DMS79 (cell line): ENCODE measurements at places on chromosomes 1 and 21.

- DNase-seq = no peak
These were observed 14.4 kb downstream of the KIRREL1 start for GRCh38 chr1:158007667-158008386.

GRCh38 chr1:204711947-204712701 lies 26.6 kb upstream of the LRRN2 start:
- no peak for DNase-seq

GRCh38 chr1:169949139-169949538 lies 55.4 kb upstream of the SCYL3 start:
- DNase-seq = no peak

- DNase-seq = no peak
These were observed 11.1 kb downstream of the POFUT2 start for GRCh38 chr21:45276596-45276995.

DNA sequence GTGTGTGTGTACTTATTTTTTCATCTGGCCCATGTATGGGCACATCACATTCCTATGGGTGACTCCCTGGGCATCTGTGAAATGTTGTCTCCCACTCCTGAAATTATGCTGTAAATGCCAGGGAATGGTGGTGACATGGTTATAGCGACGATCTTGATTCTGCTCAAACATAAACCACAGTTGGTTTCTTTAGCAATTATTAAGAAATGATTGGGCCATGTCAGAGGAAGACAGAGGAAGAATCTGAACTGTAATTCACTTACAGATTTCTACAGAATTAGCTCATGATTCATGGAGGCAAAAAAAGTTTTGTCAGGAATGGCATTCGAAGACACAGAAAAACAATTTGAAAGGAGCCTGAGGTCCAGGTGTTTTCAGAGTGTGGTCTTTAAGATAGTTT lies 25.8 kb upstream of the KCNE1 start:
- DNase-seq = no peak

- no peak for DNase-seq
These were observed 197.9 kb upstream of the DAB1 start for GRCh38 chr1:57621776-57622175.

GRCh38 chr1:231786126-231786525 lies 159.5 kb downstream of the DISC1 start:
- no peak for DNase-seq
